ENCODE measurements at places on chromosomes 7 and 10.

DNA sequence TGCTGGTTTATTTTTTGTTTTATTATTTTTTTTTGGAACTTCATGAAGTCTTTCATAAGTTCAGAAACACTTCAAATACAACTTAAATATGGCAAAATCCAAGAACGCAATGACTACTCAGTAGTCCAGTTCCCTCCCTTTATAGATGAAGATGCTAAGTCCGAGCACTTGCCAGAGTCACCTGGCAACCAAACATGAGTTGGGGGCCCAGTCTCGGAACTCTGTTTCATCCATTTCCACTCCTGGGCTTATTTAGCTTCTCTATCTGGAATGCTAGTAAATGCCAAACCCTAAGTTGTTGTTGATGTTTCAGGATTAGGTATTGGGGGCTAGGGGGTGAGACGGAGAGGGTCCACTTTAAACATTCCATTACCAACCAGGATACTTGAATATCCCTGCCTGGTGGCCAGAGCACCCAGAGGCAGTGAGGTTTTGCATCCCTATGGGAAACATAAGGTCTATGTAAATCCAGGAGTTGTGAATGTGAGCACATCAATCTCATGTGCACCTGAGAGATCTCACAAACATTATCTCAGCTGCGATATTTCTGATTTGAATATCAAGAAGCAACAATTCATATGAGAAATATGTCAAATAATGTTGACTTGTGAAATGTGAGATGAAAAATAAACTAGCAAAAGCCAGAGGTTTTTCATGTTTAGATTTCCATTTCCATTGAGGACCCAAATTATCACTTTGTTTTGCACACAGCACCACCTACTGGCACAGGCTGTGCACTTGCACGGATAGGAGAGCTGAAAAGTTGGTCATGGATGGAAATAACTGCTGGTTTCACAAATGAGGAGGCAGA is 129.3 kb downstream of the PKD1L1 start:
- peak; percentile 15 for DNase-seq

DNA sequence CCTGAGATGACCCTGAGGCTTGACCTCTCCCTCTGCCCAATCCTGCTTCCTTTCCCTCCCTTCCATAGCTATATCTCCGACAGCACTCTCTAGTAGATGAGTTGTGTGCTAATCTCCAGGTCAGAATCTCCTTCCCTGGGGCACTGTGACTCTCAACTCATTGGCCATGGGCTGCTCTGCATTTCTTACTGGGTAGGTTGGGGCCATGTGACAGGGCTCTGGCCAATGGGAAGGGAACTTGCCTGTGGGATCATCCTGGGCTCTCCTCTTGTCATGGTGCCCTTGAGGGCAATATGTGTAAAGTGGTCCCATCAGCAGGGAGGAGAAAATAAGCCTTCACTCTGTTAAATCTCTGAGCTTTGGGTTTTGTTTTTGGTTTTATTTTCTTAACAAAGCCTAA is 80.1 kb upstream of the ANKRD1 start:
- no peak for DNase-seq

DNA sequence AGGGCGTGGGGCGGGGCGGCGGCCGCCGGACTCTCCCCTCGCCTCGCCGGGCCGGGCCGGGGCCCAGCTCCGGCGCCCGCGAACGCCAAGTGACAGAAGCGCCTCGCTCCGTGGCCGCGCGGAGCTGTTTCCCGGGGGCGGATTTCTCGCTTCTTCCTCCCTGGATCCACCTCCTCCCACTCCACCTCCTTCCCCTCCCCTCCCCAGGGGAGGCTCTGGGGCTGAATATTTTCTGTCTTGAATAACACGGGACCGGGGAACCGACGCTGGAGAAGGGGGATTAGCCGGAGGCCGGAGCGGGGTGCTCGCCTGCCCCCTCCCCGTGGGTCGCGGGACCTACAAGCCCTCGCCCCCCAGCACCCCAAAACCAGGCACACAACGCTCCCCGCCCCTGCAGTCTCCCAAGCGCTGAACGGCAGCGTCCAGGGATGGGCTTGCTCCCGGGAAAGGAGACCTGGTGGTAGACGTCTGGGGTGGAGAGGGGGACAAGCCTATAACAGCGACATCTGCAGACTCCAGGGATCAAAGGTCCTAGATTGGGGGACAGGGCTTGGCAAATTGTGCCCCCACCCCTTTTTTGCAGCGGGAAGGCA is at the start of gene ARHGAP21:
Gene ARHGAP21, minus strand, starts transcription at position 100 of the 593 bp plus-strand sequence. CDS start 1,988 bp downstream, outside the sequence.
- peak; percentile 36 for DNase-seq

DNA sequence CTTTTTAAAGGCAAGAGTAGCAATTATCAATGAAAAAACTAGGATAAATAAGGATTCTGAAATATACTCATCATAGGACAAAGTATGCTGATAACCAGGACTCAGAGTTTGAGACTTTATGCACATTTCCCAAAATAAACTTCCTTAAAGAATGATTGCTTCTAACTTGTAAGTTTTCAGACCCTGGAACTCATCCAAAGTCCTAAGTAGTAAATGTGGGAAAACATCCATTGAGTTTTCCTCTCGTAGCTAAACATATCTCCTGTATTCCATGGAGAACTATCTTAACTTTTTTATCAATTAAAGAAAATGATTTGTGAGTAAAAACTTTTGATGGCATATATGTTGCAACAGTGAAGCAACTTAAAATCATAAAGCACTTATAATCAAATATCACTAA is 285.2 kb upstream of the KLF6 start:
- DNase-seq, result no peak

DNA sequence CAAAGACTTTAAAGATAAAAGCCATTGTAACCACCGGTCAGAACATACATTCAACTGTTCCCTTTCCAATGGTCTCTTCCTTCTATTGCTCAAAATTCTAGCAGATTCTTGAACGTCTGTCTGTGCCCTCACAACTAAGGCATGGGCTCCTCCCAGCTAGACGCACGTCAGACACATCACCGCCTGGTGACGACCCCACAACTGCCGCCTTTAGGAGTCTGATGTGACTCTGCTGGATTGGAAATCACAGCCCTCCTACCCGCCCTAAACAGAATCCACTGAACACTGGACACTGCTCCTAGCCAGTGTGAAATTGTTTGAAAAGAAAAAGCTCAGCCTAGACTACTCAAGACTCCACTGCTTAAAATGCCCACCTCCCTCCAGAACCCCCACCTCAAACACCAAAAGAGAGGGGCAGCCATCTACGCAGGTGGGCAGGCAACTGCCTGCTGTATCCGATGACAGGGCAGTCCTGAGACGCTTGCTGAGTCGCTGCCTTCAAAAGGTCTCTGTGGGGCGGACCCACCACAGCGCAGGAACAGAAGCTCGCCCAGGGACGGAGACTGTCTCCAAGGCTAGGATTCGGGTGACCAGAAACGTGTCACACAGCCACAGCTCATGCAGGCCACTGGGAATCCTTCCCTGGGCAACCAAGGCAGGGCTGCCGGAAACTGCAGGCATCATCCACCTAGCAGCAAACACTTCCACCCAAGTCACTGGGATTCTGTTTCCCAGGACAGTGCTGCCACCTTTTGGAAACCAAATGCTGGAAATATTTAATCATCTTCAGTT is 34.7 kb downstream of the GSDME start:
- no peak for DNase-seq

DNA sequence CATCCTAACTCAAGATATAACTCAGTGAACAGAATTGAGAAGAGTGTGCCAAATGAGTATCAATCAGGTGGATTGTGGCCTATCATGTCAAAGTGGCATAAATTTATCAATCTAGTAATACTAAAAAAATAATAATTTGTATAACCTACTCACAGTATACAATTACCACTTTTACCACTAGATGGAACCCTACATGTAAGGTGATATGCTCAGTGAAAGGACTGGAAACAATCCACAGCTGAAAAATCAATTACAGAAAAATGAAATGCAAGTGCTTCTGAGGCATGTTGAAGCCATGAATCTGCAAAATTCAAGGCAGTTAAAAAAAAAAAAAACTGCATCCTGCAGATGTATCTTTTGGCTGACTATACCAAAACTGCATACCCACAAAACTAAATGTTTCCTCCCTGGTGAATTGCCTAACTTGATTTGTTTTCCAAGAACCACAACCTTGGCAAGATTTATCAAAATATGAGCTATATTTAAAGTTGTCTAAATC is 13.9 kb downstream of the ARHGAP19 start:
- peak; percentile 60 for DNase-seq

GRCh38 chr10:131905603-131906268 is 4.9 kb downstream of the PPP2R2D start:
- DNase-seq, result no peak

DNA sequence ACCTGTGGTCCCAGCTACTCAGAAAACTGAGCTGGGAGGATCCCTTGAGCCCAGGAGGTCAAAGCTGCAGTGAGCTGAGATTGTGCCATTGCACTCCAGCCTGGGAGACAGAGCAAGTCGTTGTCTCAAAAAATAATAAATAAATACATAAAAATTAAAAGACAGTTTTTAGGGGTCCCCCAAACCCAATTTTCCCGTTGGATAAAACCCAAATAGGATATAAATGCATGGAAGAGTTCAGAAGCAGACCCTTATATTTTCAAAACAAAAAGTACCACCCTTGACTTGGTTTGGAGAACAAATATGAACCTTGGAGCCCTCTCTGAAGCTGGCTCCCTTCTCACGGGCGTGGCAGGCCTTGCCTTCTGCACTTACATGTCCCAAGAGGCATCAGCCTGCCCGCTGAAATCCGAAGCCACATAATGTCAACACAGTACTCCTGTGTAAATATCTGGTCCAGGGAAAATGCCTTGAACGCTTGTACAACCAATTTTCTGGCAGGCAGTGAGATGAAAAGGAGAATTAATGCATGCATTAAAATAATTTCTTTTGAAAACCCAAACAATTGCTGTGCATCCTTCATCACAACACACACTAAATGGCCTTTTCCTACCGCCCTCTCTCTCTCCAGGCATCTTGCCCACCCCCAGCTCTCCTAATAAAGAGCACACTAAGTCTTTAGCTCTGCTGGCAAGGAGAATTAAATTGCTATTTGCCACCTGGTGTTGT is 46.4 kb upstream of the PARD3 start:
- no peak for DNase-seq

Measured in CD4-positive, alpha-beta T cell treated with Interleukin-1 beta for 1 hour (primary cell).